ENCODE measurements at places on chromosomes 6 and 20.

GRCh38 chr20:59082077-59082740 lies 39.6 kb upstream of the PRELID3B start:
- no peak for DNase-seq

DNA sequence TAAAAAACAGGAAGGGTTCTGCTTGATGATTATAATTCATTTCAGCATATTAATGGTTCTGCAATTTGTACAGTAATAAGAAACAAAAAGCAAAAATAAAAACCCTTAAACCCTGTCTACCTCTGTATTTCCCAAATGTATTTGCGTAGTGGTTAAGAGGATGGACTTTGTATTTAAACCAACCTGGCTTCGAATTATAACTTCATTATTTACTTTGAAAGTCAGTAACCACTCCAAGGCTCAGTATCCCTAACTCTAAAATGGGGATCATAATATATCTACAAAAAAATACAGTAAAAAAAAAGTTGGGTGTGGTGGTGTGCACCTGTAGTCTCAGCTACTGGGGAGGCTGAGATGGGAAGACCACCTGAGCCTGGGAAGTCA lies 21.4 kb downstream of the PERP start:
- no peak for DNase-seq

GRCh38 chr6:137964876-137965275 lies 97.8 kb downstream of the TNFAIP3 start:
- DNase-seq, result no peak

DNA sequence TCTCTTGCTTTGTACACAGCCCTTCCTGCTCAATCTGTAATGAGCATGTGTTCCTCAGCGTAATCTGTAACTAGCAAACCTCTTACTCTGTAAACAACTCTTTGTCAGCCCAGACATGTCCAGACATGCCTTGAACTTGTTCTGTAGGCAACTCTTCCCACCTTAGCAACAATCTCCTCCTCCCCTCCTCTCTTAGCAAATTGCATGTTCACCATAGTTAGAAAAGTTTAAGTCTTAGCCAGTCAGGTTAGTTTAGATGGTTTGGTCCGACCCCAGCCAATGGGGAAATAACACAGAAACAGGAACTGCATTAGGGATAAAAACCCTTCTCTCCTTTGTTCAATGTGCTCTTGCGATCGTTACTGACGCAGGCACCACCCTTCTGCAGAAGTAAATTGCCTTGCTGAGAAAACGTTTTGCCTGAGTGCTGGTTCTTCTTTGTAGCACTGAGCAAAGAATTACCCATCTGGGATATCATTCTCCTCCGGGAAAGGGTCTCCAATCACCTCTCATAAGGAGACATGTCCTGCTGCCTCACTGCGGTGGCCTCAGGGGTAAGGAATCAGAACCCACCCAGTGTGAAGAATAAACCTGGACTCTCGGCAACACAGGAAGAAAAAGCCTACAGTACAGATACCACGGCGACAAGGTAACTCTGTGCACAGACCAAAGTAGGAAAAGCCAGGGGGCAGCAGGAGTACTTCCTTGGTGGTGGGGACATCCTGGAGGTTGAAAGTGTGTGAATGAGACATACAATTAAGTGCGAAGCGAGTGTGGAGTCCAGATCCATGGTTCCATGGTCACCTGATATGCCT lies 26.2 kb downstream of the PLN start:
- DNase-seq, result no peak

DNA sequence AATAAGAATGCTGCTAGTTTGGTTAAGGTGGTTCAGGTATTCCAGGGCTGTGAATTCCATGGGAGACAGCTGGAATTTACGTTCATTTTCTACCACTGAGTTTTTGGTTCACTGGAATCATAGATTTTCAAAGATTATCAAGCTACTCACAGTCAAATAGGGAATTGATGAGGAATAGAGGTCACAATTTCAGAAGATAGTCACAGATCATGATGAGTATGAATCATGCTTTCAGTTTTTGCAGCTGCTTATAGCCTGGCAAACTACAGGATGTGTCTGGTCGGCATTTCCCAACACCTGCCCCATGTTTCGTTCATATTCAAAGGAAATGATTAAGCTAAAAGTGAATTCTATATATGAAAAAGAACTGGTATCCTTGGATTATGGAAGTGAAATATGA lies 58.7 kb downstream of the BCKDHB start:
- DNase-seq, result no peak

DNA sequence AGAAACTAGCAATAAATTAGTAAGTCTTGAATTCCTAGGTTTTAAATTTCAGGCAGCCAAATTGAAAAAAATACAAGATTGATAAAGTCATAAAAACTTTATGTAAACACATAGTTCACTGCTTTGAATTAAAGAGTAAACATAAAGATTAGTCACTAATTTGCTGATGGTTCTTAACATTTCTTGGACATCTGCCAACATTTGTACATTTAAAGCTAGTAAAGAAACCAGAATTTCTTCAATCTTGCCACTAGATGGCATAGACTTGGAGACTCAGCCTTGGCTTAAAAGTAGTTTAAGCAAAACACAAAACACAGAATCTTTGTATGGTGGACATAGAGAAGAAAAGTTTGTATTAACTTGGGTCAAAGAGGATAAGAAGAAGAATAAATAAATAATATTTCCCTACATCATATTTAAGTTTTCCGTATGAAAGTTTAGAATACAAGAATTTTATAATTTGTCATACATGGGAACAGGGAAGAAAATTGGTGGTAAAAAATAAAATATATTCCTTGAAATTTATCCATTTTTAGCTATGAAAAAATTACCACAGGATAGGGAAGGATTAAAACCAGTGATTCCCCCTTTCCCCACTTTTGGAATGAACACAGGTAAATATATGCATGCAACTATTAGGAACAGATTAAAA lies 41.7 kb upstream of the FAM135A start:
- DNase-seq, result no peak

DNA sequence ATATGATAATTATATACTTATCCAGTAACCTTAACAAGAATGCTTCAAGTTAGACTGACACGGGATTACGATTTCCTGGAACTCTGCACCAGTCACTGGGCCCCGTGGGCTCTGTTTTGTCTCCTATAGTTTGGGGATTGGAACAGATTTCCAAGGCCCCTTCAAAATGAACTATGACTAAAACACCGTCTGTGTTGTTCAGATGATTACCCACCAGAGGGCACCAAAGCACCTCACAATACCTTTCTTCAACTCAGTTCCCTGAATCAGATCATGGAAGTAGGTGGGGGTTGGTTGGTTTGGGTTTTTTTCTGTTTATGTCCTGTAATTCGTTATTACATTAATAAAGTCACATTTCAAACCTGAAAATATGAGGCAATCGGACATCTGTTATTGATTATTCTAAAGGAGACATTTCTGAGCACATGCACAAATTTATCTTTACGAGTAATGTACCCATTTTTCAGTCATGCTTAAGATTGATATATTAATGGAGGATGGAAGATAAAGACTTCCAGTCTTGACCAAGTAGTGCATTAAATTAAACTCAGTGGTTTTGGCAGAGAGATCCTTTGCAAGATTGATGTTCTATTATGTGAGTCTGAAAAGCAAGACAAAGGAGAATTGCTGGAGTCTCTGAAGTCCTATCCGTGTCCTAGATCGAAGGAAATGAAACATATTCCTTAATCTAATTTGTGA lies 112.0 kb upstream of the COL21A1 start:
- DNase-seq, result peak; percentile 12

DNA sequence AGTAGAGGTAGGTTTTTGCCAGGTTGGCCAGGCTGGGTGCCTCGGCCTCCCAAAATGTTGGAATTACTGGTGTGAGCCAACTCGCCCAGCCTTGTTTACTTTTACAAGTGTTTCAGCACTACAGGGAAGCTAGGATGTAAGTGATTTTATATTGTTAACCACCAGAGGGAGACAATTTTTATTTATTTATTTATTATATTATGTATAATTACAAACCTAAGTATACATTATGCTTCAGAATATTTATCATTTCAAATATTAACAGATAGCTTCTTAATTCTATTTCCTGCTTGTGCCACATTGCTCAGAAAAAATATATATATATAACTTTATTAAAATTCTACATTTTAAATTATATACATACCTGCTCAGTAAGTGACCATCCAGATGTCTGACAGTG lies 9.8 kb downstream of the MMUT start:
- no peak for DNase-seq

DNA sequence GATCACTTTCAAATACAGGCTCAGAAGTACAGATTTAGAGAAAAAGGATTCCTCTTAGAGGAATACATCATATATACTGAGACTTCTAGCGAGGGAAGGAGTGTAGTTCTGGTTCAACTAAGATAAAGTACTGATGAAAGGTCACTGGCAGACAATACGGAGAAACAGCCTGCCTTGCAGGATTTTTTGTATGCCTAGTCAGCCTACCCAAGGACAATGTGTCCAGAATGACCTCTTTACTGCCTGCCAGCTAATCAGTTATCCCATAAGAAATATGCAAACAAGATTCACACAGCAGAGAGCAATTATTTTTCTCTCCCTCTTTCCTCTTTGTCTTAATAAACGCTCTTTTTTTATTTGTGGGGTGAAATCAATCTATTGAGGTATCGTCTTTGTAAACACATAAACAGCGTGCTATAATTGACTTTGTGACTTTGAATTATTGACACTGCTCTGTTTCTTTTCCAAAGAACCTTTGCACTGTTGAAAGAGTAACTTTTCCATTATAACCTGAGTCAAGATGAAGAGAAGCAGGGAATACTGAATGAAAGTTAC lies 1.4 kb upstream of the TSPYL4 start:
- DNase-seq, result no peak

- DNase-seq, result no peak
Observed at GRCh38 chr6:35925961-35926360, 5.1 kb upstream of the SRPK1 start.

DNA sequence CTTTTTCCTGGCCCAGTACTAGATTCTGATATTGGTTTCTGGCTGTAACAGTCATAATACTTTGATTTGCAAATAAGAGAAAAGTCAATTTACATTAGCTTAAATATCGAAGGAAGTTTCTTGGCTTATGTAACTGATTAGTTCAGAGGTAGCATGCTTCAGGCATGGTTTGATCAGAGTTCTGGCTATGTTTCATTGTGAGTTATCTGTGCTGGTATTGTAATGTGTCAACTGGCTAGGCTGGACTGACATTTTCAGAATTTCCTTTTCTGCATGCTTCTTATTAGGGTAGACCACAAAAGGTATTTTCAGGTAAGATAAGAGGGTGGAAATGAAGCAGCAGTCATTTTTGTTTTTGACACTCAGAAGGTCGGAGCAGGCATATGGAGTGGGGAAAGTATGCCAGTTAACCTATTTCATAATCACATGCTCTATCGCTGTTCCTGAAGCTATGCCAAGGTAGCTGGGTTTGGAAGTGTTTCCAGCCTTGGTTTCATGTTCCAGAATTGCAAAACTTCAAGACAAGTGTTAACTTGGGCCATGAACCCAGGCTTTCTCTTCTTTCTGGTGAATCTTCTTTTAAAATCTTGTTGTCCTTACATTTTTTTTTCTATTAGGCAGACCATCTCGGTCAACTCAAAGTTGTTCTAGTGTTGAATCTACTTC lies 244.9 kb downstream of the DHX35 start:
- DNase-seq, result no peak
